Spinal cord (tissue), 10 donors: ENCODE measurements at places on chromosomes 16 and 17. TPM values are rescaled to one million over a fixed set of nuclear protein-coding genes. Genes with fewer than 3 reads are reported as not detected.

DNA sequence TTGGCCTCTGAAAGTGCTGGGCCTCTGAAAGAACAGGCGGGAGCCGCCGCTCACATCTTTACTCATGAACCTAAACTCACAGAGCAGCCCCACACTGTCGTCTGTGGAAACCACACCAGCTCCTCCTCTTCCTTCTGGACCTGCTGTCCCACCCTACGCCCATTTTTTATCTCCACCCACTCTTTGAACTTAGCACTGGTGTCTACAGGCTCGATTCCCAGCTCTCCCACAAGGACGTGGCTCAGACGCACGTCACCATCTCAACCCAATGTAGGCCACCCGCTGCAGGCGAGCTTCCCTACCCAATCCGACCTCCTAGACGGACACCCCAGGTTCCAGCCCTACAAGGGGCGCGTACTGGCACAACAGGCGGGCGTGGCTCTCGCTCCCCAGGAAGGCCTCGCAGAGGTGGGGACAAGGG lies 62.2 kb downstream of the NXN start:
- H3K4me1 ChIP-seq: peaks cover 15% of the 10 kb centered on the region
- peaks cover 12% of the 10 kb centered on the region for H3K36me3 ChIP-seq
- peak overlapping the region; percentile 81 for H3K27ac ChIP-seq
- DNase-seq: no peak
- no peak overlapping the region for H3K4me3 ChIP-seq

GRCh38 chr16:6446370-6446769 lies 886.3 kb upstream of the RBFOX1 start:
- H3K4me1 ChIP-seq: no peaks in the 10 kb centered on the region
- no peak for DNase-seq
- H3K27ac ChIP-seq: no peak overlapping the region

DNA sequence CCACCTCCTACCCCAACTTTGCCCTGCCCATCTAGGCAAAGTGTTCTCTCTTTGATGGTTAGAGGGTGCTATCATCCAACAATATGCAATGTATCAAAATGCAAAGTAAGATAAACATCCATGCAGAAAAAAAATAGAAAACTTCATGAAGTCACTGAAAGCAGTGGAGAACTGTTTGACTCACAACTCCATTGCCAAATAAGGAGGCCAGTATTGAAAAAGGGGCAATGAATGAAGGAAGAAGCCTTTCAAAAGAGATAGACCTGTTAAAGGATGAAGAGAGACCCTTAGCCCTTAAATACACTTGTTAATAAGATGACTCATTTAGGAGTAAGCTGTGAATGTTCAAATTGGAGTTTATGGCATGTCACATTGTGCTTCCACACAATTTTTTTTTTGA lies 13.0 kb downstream of the FA2H start:
- H3K4me3 ChIP-seq: no peak overlapping the region
- H3K36me3 ChIP-seq: no peaks in the 10 kb centered on the region
- H3K27ac ChIP-seq: no peak overlapping the region
- DNase-seq: no peak

GRCh38 chr16:68406458-68407152 lies 41.7 kb downstream of the SMPD3 start:
- peaks cover 3% of the 10 kb centered on the region for H3K36me3 ChIP-seq
- no peak for DNase-seq
- peaks cover 17% of the 10 kb centered on the region for H3K4me1 ChIP-seq
- H3K4me3 ChIP-seq: no peak overlapping the region
- no peaks in the 10 kb centered on the region for H3K27me3 ChIP-seq

- no peak overlapping the region for H3K27ac ChIP-seq
- H3K27me3 ChIP-seq: no peaks in the 10 kb centered on the region
- peak; percentile 59 for DNase-seq
- H3K4me1 ChIP-seq: peaks cover 67% of the 10 kb centered on the region
- H3K4me3 ChIP-seq: no peak overlapping the region
- no peaks in the 10 kb centered on the region for H3K36me3 ChIP-seq
Measured at GRCh38 chr16:85303354-85303883, 191.1 kb upstream of the CIBAR2 start.

- peaks cover 3% of the 10 kb centered on the region for H3K4me1 ChIP-seq
- H3K27ac ChIP-seq: no peak overlapping the region
- no peak for DNase-seq
- H3K36me3 ChIP-seq: no peaks in the 10 kb centered on the region
- no peak overlapping the region for H3K4me3 ChIP-seq
Measured at GRCh38 chr17:13462146-13462545, 139.6 kb downstream of the HS3ST3A1 start.

DNA sequence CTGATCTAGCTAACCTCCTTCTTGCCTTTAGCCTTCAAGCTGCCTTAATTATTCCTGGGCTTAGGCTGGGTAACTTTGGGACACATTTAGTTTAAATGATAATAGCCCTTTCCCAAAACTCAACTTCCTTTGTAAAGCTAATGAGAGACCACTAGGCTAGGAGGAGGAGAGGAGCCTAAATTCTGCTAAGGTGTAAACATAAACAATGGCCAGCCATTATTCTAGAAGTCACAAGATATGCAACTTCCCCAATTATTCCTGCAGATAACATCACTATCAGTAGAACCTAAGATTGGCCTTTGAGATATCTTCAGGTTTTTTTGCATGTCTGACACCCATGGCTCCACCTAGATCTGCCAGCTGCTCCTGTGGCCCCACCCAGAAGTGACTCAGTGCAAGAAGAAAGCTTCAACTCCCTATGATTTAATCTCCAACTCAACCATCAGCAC lies 131.2 kb upstream of the FAM20A start:
- no peak for DNase-seq
- no peak overlapping the region for H3K27ac ChIP-seq
- H3K36me3 ChIP-seq: no peaks in the 10 kb centered on the region
- no peak overlapping the region for H3K4me3 ChIP-seq
- no peaks in the 10 kb centered on the region for H3K27me3 ChIP-seq

GRCh38 chr17:521561-522325 lies 169.1 kb upstream of the RPH3AL start:
- H3K4me1 ChIP-seq: no peaks in the 10 kb centered on the region
- H3K36me3 ChIP-seq: peaks cover 48% of the 10 kb centered on the region
- no peak for DNase-seq
- no peak overlapping the region for H3K4me3 ChIP-seq
- no peaks in the 10 kb centered on the region for H3K27me3 ChIP-seq

DNA sequence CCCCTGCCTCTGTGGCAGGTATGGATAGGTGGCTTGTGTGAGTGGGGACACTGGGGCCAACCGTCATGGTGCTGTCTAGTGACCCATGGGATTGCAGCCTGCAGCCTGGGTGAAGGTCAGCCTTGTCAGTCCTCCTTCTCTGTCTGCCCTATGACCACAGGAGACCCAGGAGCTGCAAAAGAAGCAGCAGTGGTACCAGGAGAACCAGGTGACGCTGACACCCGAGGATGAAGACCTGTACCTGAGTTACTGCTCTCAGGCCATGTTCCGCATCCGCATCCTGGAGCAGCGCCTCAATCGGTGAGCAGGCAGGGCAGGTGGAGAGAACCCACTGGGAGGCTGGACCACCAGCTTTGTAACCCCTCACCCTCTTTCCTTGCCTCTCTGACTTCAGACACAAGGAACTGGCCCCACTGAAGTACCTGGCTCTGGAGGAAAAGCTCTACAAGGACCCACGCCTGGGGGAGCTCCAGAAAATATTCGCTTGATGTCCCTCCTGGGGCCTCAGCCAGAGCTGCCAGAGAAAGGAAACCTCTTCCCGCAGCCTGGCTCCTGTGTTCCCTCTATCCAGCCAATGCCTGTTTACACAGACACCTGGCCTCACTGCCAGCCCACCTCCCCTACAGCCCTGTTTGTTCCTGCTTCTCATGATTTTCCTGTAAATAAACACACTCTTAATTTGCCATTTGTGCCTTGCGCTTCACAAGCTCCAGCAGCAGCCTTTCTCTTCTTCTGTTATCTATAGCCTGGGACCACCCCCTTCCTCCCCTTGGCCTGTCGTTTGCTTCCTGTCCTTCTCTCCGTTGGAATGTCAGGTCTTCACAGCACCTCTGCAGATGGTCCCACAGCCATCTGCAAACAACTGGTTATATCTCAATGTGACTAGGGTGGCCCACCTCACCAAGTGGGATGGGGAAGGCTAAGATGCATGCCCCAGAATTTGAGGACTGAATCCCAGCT lies 4.5 kb upstream of the KATNB1 start:
- H3K4me3 ChIP-seq: no peak overlapping the region
- H3K27ac ChIP-seq: no peak overlapping the region
- peaks cover 10% of the 10 kb centered on the region for H3K4me1 ChIP-seq

- H3K4me3 ChIP-seq: no peak overlapping the region
- H3K4me1 ChIP-seq: peaks cover 3% of the 10 kb centered on the region
- no peak overlapping the region for H3K27ac ChIP-seq
- H3K36me3 ChIP-seq: no peaks in the 10 kb centered on the region
- peaks cover 20% of the 10 kb centered on the region for H3K27me3 ChIP-seq
- no peak for DNase-seq
Measured at GRCh38 chr16:86826941-86827340, 248.6 kb downstream of the FOXL1 start.

GRCh38 chr17:75087182-75087557 lies 584 bp upstream of the SLC16A5 start:
- peak overlapping the region; percentile 63 for H3K27ac ChIP-seq
- peaks cover 10% of the 10 kb centered on the region for H3K27me3 ChIP-seq
- peaks cover 34% of the 10 kb centered on the region for H3K4me1 ChIP-seq
- H3K4me3 ChIP-seq: peak overlapping the region; percentile 22
- H3K36me3 ChIP-seq: no peaks in the 10 kb centered on the region

DNA sequence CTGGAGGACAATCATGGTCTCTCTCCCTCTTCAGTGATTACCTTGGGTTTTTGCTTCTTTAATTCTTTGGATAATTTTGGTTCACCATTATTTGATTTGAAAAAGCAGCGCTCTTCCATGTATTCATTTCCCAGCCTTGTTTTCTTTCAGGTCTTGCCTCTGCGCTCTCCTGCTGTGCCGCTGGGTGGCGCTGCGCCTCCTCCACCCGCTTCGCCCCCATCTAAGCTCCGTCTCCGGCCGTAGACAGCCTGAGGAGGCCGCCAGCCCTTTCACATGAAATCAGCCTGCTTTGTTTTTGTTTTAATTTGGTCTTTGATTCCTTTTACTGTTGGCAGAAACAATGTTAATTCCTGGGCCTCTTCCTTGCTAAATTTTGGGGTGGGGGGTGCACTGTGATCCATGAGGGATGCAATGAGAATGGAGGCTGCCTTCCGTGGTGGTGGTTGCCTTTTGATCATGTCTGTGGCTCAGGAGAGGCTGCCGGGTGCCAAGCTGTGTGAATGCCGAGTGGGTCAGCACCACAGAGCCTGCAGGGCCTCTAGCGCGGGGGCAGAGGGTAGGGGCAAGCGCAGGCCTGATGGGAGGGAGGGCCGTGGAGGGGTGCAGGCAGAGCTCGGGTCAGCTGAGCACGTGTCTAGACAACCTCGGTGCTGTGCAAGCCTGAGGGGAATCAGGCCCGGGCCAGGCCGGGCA lies 64.1 kb downstream of the PLD6 start:
- no peak overlapping the region for H3K4me3 ChIP-seq
- H3K27me3 ChIP-seq: no peaks in the 10 kb centered on the region
- H3K4me1 ChIP-seq: peaks cover 47% of the 10 kb centered on the region
- H3K36me3 ChIP-seq: peaks cover 97% of the 10 kb centered on the region
- no peak overlapping the region for H3K27ac ChIP-seq
- no peak for DNase-seq

- peaks cover 32% of the 10 kb centered on the region for H3K36me3 ChIP-seq
- no peaks in the 10 kb centered on the region for H3K27me3 ChIP-seq
- no peak for DNase-seq
- peaks cover 48% of the 10 kb centered on the region for H3K4me1 ChIP-seq
Measured at GRCh38 chr17:4594931-4595684, 10.8 kb downstream of the SMTNL2 start.

- no peaks in the 10 kb centered on the region for H3K36me3 ChIP-seq
- peak overlapping the region; percentile 19 for H3K27ac ChIP-seq
- peak overlapping the region; percentile 49 for H3K4me3 ChIP-seq
Measured at GRCh38 chr16:68446681-68447652, 1.3 kb downstream of the SMPD3 start.

The NAA60 gene
- total RNA-seq: 14.8 TPM

The SPATA22 gene
- 1.2 TPM for total RNA-seq

The CCT6B gene
- 5.2 TPM for total RNA-seq

The BAIAP3 gene
- total RNA-seq: 48.1 TPM

The CCDC200 gene
- total RNA-seq: not detected

The BLMH gene
- total RNA-seq: 45.3 TPM

The LHX1 gene
- total RNA-seq: 2.9 TPM
